ENCODE measurements at places on chromosomes 11 and 22.

GRCh38 chr22:45804319-45804985, 132.8 kb downstream of the ATXN10 start:
- DNase-seq: no peak

GRCh38 chr11:45482331-45482730, 183.1 kb downstream of the CHST1 start:
- no peak for DNase-seq

DNA sequence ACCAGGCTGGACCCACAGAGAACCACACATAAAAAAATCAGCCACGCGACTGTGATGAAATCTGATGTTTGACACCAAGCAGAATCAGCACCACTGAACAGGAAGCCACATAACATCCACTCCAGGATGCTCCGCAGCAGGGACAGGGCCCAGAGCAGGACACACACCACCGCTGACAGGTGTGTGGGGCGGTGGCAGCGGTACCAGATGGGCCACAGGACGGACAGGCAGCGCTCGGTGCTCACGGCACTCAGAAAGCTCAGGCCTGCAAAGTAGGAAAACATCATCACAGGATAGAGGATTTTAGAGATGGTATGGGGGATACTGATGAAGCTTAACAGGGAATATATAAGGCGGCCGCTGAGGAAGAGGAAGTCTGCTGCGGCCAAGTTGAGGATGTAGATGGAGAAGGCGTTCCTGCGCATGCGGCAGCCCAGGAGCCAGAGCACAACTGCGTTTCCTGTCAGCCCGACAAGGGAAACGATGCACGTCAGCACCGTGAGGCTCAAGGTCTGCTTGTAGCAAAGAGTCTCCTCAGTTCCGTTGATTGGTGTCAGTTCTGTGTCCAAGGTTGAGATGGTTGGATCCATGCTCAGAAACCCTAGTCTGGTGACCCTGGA, 4.9 kb downstream of the MRGPRX1 start:
- DNase-seq: no peak

DNA sequence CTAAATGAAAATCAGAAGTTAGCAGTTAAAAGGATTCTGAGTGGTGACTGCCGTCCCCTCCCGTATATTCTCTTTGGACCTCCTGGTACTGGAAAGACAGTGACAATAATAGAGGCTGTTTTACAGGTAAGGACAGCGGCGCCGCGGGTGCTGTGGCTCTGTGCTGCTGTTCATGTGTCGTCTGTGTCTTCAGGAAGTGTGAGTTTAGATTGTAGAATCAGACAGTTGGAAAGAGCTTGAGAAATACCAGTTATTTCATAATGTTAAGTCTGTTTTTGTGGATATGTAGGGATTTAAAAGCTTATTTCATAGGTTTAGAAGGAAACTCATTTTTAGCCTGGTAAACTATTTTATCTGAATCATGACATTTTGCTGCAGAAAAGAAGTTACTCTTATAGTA, 27.4 kb upstream of the PANX2 start:
- DNase-seq: no peak

GRCh38 chr11:12414611-12415010, 37.2 kb downstream of the PARVA start:
- no peak for DNase-seq

DNA sequence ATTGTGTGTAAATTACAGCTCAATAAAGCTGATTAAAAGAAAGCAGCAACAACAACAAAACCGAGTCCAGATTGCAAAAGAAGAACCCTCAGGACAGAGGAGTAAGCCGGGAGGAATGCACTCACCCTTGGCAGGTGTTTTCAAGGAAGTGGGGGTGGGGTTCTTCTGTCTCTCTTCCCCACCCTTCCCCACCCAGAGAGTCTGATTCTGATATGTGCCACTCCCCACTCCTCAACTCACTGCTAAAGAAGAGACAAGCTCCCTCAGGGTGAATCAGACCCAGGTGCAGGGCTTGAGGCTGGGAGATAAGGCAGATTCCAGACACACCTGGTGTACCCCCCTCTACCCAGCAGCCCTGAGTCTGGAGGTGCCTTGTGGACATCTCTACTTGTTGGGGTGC, 38.4 kb upstream of the PHF21A start:
- no peak for DNase-seq

- no peak for DNase-seq
Measured at GRCh38 chr11:133723056-133723455, 122.3 kb downstream of the SPATA19 start.

GRCh38 chr11:112784323-112785073, 176.7 kb upstream of the NCAM1 start:
- DNase-seq: no peak
